ENCODE measurements at places on chromosomes 16 and 17. TPM values are rescaled to one million over a fixed set of nuclear protein-coding genes. Genes with fewer than 3 reads are reported as not detected.

DNA sequence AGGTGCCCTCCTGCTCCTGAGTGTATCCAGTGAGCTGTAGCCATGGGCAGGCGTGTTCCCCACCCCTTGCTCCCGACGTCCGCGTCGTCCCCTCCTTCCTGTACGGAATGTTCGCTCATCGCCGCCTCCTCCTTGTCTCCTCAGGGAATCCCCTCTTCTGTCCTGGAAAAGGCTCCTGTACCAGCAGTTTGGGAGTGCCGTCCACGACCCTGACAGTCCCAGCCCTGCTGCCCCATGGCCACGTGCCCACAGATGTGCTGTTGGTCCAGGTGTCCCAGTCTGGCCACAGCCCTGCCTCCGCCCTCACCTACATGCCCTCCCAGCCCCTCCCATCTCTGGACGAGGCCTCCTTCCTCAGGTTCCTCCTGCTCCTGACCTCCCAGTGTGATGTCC, 30.2 kb downstream of the OR1D5 start:
- no peaks in the 10 kb centered on the region for H3K4me1 ChIP-seq
- H3K36me3 ChIP-seq = peaks cover 27% of the 10 kb centered on the region
- no peak overlapping the region for H3K27ac ChIP-seq
- no peak for DNase-seq

DNA sequence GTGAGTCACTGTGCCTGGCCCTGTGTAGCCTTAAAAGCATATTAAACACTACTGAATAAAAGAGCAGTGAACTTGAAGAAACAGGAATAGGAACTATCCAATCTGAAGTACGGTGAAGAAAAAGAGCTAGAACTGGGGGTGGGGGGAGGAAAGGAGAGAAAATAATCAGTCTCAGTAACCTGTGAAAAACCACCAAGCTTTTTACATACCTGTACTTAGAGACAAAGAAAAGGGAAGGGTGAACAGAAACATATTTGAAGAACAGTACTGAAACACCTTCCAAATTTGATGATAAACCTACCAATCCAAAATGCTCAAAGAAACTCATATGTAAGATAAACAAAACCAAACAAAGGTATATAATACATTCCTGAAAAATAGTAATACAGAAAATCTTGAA, 77.5 kb downstream of the USP32 start:
- peaks cover 6% of the 10 kb centered on the region for H3K36me3 ChIP-seq
- H3K4me3 ChIP-seq = no peak overlapping the region
- H3K4me1 ChIP-seq = peaks cover 22% of the 10 kb centered on the region
- no peak for DNase-seq
- peak overlapping the region; percentile 5 for H3K27ac ChIP-seq

DNA sequence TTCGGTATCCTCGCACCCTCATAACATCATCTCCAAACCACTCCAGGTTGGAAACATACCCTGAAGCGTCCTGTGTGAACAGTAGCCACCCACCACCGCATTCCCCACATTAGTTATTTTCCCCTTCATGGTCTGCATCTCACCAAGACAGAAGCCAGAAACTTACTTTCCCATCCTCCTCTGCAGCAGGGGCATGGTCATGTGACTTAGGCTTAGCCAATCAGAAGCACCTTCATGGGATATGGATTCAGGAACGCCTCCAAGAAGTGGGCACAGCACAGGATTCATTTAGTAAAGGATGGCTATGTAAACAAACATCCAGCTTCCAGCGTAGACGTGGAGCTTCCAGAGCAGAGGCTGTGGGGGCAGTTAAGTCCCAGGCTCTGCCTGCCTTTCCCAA, 130.3 kb downstream of the AXIN2 start:
- no peaks in the 10 kb centered on the region for H3K4me1 ChIP-seq
- H3K27ac ChIP-seq = no peak overlapping the region
- no peak overlapping the region for H3K4me3 ChIP-seq

Gene NUDT21
- 111 TPM for total RNA-seq

DNA sequence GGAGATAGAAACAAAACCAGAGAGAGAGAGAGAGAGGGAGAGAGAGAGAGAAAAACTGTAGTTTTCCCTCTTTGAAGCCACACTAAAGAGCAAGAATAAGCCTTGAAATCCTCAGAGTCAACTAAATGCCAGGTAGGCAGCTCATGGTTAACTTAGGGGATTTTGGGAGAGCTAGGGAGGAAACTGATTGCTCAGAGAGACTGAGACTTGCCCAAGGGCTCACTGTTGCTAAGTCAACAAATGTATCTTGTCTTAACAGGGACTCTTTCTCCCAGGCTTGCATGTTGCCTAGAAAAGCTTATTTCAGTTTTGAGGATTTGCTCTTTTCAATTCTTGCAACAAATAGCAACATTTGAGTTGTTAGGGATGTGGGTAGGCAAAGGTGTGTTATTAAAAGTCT, 4.5 kb upstream of the SLC5A11 start:
- H3K36me3 ChIP-seq = no peaks in the 10 kb centered on the region
- H3K4me1 ChIP-seq = no peaks in the 10 kb centered on the region
- H3K27ac ChIP-seq = no peak overlapping the region
- peaks cover 2% of the 10 kb centered on the region for H3K27me3 ChIP-seq
- no peak for DNase-seq
- no peak overlapping the region for H3K4me3 ChIP-seq

Measured in activated B cell treated with CpG ODN at 0.5 μM for 24 hours (primary cell).